ENCODE measurements at places on chromosomes 12 and 14.

DNA sequence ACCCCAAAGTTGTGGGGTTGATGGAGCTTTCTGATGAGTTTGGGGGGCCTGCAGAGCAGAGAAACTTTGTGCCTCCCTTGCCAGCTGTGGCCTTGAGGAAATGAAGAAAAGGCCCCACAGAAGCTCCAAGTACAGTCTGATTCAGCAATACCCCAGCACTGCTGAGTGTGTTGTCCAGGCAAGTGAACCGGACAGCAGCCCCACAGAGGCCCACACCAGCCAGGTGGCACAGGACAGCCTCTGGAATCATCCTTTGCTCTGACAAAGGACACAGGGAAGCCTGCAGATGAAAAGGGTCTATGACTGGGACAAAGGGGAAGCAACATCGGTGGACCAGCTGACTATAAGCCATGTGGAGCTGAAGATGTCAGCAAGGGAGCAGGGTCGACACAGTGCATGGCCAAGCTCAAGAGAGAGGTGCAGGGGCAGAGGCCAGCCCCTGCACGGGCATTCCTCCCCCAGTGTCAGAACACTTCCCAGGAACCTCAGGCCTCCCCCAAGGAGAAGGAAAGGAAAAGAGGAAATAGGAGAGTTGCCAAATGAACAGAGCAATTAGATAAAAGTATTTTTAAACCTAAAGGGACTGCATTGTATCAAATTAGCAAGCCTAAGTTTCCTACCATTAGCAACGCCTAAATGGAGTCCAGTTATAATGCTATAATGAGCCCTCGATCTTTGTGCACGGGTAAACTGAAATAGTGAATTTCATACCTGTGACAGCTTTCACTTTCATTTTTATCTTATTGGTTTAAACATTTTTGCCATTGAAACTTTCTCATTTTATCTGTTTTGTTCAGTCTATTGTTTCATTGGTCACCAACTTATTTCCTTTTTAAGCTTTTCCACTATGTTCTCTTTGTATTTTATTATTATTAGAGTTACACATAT is 46.3 kb upstream of the PTGDR start:
- no peak for DNase-seq

- no peak for DNase-seq
Observed at GRCh38 chr12:93247313-93247991, 130.3 kb upstream of the NUDT4 start.

- no peak for DNase-seq
Observed at GRCh38 chr12:68326716-68327115, 5.4 kb downstream of the MDM1 start.

DNA sequence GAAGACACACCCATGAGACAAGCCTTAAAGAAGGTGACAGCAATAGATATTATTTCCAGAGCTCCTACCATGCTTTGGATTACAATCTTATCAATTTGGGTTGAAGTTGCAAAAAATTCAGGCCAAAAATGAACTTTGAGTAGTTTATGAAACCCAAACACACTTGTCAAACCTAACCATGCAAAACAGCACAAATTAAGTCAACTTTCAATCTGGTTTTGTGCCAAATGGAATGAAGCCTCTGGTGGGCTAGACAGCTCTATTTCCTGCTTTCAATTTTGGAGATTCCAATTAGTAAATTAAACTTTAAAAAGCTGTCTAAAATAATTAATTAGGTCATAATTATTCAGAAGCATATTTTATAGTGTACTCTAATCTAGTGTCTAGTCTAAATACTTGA is 203.4 kb downstream of the SYT1 start:
- no peak for DNase-seq

- DNase-seq = no peak
Observed at GRCh38 chr12:65977384-65977783, 153.1 kb downstream of the HMGA2 start.

- DNase-seq = no peak
Observed at GRCh38 chr14:59463787-59464485, 1.2 kb downstream of the GPR135 start.

DNA sequence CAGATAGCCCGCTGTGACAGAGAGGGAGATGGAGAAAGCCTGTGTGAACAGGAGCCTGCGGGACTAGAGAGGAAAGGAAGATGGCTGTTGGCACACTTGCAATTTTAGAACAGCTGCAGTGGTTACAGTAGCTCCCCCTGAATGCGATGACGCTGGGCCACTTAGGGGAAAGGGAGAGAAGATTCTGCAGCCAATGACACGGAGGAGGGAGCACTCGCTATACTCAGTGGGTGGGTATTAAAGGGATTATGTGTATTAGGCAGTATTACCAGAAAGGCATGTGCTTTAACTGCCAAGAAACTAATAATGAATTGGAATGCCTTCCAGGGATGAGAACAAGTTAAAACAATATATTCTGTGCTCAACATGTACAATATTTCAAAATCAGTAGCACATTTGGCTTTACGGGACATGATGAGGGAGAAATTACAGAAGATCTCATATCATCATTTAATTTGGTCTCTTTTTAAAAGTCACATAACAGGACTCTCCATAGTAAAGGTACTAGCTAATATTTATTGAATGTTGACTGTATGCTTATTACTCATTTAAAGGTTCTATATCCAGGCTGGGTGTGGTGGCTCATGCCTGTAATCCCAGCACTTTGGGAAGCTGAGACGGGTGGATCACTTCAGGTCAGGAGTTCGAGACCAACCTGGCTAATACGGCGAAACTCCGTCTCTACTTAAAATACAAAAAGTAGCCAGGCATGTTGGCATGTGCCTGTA is 35.9 kb upstream of the FOS start:
- no peak for DNase-seq

- no peak for DNase-seq
Observed at GRCh38 chr12:113194971-113195391, 9.5 kb downstream of the RITA1 start.

DNA sequence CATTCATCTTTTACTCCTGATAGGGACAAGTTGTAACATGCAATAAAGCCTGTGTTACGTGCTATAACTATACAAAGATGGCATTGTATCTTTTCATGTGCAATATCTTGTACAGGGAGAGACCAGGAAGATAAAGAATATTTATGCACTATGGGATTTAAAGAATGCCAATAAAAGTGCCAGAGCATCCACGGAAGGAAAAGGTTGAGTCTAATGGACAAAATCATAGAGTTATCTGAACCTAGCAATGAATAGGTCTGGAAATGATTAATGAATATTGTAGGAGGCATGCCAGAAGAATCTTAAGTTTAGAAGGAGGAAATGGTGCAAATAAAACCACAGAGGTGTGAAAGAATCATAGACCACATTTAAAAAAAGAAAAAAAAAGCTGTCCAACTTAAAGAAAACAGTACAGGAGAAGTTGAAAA is 263.9 kb downstream of the KCNC2 start:
- DNase-seq = no peak

- no peak for DNase-seq
Observed at GRCh38 chr12:52248541-52249461, 15.8 kb downstream of the KRT7 start.

DNA sequence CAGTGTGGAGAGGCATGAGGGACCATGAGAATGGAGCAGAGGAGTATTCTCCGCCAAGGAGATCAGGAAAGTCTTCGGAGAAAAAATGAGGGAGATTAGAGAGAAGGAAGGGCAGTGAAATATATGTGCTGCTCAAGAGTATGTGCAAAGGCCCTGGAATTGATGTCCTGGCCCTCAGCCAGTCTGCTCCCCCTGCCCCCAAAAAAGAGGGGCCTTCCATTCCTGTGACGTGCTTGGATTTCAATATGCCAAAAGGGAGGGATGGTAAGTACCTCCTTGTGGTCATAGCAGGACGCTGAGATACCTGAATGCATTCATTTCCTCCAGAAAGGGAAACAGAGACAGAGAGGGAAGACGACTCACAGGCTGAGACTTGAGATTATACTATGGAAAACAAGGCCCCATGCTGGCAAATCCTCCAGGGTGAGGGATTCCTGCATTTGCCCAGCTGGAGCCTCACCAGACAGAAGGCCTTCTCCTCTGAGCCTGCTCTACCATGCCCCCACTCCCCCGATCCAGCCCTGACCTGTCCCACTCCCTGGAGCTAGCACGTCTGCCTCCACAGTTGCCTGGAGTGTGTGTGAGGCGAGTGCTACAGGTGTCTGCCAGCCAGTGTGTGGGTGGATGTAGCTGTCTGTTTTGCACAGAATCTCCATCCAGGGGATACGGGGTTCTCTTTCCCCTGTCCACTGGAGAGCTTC is 3.9 kb upstream of the RARG start:
- no peak for DNase-seq

DNA sequence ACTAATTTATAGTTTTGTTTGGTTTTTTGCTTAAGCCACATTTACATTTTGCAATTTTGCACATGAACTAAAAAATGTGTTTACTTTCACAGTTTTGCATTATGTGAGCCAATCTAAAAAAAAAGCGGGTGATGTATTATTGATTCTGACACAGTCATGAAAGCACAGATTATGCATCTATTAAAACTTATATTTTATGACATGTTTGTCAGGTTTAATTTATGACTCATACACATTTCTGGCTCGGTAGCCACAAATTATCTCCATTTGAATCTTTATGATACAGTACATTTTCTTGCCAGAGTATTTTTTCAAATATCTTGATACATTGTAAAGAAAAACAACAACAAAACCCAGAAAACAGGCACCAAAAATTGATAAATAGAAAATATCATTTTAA is 280.4 kb upstream of the GRIP1 start:
- no peak for DNase-seq

GRCh38 chr14:102015045-102015685 is 50.8 kb downstream of the DYNC1H1 start:
- no peak for DNase-seq

DNA sequence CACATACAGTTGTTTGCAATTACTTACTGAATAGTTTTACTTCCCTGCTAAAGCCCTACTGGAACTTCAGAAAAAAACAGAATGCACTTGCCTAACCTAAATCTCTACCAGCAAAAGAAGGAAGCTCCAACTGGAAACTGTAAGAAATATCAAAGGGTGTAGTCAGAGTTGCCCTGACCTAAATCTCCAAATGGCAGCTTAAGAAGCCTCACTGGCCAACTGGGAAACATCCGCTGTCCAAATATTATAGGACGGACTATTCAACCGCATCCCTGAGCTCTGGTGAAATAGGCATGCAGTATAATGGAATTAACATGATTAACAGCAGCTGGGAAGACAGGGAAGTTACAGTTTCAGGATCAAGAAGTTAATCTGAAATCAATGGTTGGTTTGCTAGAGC is 24.3 kb downstream of the ANAPC7 start:
- DNase-seq = no peak

DNA sequence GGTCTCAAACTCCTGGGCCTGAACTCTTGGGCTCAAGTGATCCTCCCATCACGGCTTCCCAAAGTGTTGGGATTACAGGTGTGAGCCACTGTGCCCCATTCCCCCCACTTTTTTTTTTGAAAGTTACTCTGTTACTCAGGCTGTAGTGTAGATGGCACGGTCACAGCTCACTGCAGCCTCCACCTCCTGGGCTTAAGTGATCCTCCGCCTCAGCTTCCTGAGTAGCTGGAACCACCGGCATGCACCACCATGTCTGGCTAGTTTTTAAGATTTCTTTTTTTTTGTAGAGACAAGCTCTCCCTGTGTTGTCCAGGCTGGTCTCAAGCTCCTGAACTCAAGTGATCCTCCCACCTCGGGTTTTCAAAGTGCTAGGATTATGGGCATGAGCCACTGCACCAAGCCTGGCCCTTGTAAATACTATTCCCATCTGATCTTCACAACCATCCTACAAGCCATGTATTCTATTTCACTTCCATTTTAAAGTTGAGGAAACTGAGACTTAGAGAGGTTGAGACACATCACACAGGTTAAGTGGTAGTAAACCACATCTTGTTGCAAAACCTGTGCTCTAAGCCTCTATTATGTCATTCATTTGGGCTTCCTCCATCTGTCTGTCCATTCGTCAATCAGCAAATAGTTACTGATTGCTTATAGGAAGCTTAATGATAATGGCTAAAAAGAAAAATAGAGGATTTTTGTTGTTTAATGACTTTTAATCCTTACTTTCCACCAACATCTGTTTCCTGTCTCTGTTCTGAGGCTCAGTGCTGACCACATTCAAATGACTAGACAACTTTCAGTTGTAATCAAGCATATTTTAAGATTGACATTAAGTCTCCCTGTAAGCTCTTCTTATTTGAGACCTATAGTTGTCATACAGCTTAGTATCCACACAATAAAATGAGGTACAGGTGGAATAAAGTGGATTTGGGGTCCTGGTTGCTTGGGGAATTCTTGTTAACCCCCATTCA is 9.2 kb downstream of the ASCL4 start:
- DNase-seq = no peak

DNA sequence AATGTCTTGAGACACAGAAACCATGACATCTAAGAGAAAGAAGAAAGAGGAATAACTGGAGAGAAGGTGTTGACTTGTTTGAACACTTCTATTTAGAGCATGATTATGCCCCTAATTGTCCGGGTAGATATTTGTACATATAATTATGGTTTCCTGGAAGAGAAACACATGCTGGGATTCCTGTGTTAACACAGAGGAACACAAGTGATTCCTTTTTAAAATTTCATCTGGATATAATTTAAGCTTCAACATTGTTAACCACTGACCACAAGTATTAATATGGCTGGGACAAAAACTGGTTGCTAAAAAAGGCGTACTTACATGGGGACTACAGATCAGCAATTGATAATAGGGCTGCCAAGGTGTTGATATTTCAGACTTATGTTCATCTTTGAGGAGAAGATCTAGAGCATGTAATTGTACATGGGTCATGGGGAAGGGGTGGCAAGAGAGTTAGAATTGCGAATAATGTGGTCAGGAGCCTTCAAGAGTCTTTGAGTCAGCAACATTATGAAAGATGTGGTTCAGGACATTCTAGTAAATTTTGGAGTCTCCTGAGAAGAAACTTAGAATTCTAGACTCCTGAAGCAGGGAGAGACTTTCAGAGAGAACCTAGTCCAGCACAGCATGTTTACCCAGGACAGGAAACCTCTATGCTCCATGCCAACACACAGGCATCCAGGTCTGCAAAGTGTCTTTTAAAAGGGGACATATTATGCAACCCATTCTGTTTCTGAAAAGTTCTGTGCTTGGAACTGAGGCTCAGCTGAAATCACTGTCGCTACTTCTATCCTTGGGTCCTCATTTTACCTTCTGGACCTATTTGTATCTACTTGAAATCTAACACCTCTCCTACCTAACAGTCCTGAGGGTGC is 56.5 kb downstream of the SLC38A1 start:
- no peak for DNase-seq

GRCh38 chr12:102652645-102653313 is 172.4 kb upstream of the IGF1 start:
- no peak for DNase-seq

DNA sequence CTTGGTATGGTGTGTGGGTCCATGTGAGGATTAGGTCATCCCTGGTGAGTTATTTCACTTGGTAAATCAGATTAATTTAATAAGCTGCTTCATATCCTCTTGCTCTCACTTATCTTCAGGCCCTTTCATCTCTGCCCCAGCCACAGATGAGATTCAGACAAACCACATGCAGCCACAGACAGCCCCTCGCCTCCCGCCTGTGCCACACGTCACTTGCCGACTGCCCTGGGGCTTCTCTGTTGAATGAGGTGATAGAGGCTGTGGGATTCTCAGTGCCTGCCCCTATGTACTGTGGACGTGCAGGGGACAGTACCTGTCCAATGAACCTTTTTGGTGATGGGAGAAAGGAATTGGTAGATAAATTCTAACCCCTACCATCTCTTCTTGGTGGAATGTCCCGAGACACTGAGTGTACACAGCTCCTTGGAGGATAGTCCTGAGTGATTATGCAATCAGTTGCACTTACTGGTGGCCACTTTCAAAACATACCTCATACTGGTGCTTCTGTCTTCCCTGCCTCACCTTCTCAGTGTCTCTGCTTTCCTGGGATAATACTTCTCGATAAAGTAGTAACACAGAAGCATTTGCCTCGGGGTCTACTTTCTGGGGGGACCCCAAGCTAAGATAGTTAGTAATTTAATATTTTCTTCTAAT is 248.7 kb downstream of the TTC6 start:
- no peak for DNase-seq

- no peak for DNase-seq
Observed at GRCh38 chr14:71486279-71486678, 445.9 kb upstream of the RGS6 start.
